ENCODE measurements at places on chromosomes 3 and 15.

DNA sequence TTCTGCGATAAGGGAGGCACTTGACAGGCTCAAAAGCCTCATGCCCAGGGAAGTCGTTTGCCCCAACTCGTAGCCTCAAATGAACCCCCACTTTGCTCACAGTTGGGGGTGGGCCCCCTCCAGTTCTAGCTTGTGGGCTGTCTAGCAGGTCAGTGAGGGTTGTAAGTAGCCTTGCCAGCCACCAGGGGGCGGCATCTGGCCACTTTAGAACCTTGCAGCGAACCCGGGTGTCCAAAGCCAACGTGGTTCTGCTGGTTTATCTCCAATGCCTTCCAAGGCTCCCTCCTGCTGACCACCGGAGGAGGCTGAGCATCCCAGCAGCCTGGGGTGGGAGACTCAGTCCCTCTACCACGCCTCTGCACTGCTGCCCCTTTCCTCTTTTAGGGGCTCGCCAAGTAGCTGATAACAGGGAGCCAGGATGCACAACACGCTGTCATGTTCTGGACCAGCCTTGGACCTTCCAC is 9.2 kb upstream of the RBSN start:
- peak; percentile 83 for DNase-seq

DNA sequence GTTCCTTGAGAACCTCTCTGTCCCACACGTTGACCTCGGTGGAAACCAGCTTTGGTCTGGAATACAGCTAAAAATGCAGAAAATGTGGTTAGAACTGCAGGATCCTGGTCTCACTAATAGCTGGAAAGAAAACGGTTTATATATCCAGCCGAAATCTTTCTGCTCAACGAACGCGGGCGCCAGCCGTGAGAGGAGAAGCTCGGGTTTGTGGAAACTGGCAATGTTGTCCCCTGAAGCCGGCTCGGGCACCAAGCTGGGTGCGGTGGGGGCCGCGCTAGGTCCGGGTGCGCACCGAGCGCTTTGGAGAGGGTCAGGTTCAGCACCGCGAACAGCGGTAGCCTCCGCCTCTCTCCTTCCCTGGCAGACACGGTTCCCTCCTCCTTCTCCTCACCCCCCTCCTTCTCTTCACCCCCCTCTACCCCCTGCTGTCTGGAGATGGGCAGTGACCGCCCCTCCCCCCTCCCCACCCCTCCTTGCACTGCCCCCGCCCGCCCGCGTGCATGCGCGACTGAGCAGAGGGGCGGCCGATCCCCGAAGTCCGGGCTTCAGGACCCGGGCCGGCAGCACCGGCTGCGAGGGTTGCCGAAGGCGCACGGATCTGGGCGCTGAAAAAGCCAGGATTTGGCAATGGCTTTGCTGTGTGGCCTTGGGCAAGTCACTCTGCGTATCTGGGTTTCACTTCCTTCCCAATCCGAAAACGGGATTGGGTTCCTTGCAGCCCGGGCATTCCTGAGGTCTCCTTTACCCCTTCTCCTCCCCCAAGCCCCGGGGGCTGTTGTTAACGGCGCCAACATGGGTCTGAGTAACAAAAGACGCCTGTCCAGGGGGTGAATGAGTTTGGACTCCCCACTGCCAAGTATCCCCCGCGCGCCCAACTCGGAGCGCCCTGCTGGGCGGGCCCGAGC is at the start of gene SKOR1:
Gene SKOR1 (plus strand): TSS at position 534 of the 905 bp plus-strand sequence. CDS start 94 bp downstream, at position 628.
- DNase-seq: peak; percentile 82

GRCh38 chr3:69420781-69421520 is 35.1 kb upstream of the FRMD4B start:
- peak; percentile 70 for DNase-seq

DNA sequence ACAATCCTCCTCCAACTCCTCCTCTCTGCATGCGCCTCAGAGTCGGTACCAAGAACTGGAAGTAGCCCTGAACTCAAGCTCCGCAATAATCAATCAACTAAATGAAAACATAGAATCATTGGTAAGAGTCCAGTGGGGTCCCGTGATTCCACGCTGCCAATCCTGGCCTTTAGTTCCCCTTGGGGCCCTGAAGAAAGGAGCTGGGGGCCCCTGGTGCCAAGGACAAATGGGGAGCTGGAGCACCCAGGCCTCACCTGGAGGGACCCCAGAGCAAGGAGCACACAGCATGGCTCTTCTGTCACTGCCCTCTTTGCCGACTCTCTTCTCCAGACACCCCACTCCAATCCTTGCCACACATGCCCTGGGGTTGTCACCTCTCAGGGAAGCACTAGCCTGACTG is 80.3 kb downstream of the ADAMTS7 start:
- DNase-seq: no peak

DNA sequence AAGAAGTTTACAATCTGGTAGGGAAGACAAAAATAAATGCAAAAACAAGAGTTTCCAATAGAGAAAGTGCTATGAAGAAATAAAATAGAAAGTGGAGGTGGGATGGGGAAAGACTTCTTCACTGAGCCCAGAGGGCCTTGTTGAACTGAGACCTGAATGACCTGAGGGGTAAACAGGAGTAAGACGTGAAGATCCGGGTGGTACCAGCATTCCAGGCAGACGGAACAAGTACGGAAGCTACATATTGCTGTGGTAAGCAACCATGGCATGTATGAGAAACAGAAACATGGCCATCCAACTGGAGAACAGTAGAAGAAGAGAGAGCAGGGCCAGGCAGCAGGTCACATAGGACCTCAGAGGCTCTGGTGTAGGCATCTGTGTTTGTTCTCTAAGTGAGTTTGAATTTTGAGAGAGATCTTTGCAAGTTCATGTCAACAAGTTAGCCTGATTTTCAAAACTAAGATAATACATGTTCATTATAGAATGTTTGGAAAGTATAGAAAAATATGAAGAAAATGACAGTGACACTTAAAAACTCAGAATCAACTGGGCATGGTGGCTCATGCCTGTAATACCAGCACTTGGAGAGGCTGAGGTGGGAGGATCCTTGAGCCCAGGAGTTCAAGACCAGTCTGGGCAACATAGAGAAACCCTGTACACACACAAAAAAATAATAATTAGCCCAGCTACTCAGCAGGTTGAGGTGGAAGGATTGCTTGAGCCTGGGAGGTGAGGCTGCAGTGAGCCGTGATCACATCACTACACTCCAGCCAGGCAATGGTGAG is 64.3 kb downstream of the SLC49A4 start:
- no peak for DNase-seq

- no peak for DNase-seq
These were observed 108.4 kb downstream of the WNT7A start for GRCh38 chr3:13771496-13771895.

DNA sequence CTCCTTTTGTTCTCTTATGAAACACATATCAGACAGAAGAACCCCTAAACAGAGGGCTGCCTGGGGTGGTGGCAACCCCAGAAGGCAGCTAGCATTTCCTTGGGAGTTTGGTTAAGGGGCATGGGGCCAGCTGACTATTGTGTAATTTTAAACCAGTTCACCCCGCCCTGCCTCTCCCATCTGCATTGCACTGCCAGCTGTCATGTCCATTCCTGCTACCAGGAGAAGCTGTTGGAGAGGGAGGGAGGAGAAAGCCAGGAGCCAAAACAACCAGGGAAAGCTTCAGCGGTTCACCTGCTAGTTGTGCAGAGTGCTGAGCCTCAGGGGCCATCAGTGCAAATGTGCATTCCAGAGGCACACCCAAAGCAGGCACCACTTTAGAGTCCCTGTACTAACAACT is 47.6 kb upstream of the ATP1B3 start:
- DNase-seq: no peak
